ENCODE measurements at places on chromosomes 1 and 21.

- no peak for DNase-seq
Observed at GRCh38 chr1:205746757-205747412, 3.1 kb downstream of the NUCKS1 start.

DNA sequence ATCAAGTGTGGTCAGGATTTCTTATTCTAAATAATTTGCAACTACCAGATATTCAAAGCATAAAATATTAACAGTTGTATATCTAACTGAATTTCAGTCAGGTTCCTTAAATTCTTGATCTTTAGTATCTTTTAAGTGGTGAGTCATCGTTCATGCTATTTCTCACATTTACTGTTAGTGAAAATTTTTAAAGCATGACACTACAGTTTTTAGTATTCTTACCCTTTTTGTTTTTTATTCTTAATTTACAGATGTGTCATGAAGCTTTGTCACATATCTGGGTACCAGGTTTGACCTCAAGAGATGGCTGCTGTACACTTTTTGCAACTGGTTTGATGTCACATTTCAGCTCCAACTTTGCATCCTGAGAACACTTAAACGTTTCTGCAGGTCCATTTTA lies 12.7 kb downstream of the AKIRIN1 start:
- DNase-seq: no peak

GRCh38 chr1:156123356-156124196 lies 9.1 kb downstream of the LMNA start:
- no peak for DNase-seq

DNA sequence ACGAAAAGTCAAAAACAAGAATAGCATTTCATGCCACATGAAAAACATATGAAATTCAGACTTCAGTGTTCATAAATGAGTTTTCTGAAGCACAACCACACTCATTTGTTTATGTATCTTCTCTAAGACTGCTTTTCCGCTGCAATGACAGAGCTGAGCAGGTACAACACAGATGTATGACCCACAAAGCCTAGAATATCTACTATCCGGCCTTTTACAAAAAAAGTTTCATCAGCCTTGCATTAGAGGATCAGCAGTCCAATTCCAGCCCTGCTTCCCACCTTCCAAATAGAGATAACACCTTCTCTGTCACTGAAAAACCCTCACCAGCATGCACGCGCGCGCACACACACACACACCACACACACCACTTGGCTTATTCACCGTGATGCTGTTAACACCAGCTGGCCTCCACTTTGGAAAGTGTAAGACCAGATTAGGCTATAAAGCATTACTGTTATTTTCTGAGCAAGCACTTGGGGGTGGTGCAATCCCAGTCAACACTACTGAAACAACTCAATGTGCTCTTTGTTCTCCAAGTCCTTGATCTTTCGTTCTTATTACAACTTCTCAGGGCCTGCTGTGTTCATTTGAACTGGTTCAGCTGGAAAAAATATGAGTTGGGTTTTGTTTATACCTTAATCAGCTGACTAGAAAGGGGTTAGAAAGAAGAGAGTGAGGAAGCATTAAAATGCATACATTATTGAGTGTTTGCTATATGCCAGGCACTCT lies 90.0 kb downstream of the GLUL start:
- DNase-seq: no peak

- no peak for DNase-seq
Observed at GRCh38 chr1:62384276-62385005, 52.4 kb upstream of the USP1 start.

Measured in memory B cell (primary cell).